ENCODE measurements at places on chromosomes 1 and 21. TPM values are rescaled to one million over a fixed set of nuclear protein-coding genes. Genes with fewer than 3 reads are reported as not detected.

The CD53 gene
- not detected for total RNA-seq

The POU3F1 gene
- total RNA-seq: 16.5 TPM

The NPPB gene
- not detected for total RNA-seq

The CATSPERE gene
- total RNA-seq: 0.86 TPM

GRCh38 chr1:116832932-116833578 lies 76.7 kb upstream of the PTGFRN start:
- DNase-seq: no peak

- no peak for DNase-seq
Observed at GRCh38 chr1:32761253-32761877, 55.8 kb downstream of the YARS1 start.

- DNase-seq: no peak
Observed at GRCh38 chr1:245105815-245106410, 48.9 kb upstream of the KIF26B start.

DNA sequence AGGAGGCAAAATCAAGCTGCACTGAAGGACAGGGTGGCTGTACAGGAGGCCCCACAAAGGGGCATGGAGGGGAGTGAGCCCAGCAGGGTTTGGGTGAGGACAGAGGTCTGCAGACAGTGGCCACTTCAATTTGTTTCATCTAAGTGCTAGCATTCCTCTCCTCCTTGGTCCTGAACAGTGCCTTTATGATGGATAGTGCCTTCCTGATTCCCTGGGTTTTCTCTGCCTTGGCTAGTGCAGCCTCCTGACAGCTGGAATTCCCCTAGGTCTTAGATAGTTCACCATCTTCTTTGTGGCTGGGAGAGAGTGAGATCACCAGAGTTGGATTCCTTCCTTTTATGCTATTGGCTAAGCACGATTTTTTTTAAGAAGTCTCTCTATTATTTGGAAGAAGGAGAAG lies 3.8 kb upstream of the HPCAL4 start:
- no peak for DNase-seq

DNA sequence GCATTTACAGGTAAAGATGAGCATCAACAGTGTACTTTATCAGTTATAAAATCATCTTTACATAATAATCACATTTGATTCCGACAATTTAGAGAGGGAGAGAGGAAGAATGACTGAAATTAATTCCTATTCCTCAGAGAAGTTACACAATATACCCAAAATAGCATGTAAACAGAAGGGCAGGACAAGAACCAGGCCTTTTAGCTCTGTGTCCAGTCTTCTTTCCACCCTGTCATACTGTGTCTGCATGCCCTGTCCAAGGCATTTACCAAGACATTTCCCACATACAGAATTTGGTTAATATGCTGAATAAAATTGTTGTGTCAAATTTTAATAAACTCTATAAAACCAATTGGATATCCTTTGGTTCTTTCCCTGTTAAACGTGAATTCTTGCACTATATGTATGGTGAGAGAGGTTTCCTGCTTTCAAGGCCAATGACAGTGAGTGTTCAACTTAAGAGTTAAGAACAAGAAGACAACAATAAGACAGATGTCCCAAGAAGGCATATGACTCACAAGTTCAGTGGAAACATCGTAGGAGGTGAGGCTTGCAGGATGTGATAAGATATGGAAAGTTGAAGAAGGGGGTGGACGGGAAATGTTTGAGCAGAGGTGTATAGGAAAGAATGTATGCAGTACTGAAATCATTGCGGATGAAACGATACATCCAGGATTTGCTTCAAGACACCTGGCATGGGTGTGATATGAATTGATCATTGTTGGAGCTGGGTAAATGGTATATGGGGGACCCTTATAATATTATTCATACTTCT lies 20.8 kb downstream of the LRRC8B start:
- DNase-seq: no peak

GRCh38 chr1:31725777-31726535 lies 22.1 kb upstream of the COL16A1 start:
- no peak for DNase-seq

- DNase-seq: peak; percentile 89
Observed at GRCh38 chr1:64505232-64505943, 35.5 kb downstream of the CACHD1 start.
